Activated CD4-positive, alpha-beta T cell treated with anti-CD3 and anti-CD28 coated beads for 48 hours (primary cell): ENCODE measurements at places on chromosomes 4 and X.

- no peak for DNase-seq
Observed at GRCh38 chr4:141254326-141254725, 33.6 kb downstream of the ZNF330 start.

DNA sequence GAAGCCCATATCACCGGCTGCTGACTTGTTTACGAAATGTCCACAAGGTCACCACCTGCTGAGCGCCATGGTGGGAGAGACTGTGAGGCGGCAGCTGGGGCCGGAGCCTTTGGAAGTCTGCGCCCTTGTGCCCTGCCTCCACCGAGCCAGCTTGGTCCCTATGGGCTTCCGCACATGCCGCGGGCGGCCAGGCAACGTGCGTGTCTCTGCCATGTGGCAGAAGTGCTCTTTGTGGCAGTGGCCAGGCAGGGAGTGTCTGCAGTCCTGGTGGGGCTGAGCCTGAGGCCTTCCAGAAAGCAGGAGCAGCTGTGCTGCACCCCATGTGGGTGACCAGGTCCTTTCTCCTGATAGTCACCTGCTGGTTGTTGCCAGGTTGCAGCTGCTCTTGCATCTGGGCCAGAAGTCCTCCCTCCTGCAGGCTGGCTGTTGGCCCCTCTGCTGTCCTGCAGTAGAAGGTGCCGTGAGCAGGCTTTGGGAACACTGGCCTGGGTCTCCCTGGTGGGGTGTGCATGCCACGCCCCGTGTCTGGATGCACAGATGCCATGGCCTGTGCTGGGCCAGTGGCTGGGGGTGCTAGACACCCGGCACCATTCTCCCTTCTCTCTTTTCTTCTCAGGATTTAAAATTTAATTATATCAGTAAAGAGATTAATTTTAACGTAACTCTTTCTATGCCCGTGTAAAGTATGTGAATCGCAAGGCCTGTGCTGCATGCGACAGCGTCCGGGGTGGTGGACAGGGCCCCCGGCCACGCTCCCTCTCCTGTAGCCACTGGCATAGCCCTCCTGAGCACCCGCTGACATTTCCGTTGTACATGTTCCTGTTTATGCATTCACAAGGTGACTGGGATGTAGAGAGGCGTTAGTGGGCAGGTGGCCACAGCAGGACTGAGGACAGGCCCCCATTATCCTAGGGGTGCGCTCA, 8.7 kb upstream of the MSANTD1 start:
- DNase-seq = no peak

GRCh38 chr4:152454398-152455011, 81.4 kb downstream of the FBXW7 start:
- no peak for DNase-seq

DNA sequence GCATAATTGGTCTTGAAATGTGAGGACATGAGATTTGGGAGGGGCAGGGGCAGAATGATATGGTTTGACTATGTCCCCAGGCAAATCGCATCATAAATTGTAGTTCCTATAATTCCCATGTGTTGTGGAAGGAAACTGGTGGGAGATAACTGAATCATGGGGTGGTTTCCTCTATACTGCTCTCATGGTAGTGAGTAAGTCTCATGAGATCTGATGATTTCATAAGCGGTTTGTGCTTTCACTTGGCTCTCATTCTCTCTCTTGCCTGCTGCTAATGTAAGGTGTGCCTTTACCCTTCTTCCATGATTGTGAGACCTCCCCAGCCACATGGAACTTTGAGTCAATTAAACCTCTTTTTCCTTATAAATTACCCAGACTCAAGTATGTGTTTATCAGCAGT, 2595.9 kb downstream of the PCDH7 start:
- DNase-seq = no peak

DNA sequence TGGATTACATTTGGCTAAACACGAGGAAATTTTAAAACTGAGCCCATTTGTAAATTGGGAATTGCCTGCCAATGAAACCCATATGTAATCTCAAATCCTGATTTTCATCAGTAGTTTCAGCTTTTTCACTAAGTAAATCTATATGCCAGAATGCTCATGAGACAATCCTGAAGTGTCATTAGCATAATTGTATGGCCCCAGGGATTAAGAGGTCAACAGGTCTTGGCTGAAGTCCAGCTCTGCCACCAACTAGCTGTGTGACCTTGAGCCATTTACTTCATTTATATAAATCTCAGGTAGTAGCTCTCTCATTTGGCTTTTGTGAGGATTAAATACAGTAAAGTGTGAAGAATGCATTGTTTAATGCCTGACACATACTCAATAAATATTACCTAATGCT, 320.5 kb upstream of the EMCN start:
- no peak for DNase-seq
